ENCODE measurements at places on chromosomes 16 and 17.
A peak's percentile ranks its signal among the peaks of the same experiment; 100 is the strongest.

DNA sequence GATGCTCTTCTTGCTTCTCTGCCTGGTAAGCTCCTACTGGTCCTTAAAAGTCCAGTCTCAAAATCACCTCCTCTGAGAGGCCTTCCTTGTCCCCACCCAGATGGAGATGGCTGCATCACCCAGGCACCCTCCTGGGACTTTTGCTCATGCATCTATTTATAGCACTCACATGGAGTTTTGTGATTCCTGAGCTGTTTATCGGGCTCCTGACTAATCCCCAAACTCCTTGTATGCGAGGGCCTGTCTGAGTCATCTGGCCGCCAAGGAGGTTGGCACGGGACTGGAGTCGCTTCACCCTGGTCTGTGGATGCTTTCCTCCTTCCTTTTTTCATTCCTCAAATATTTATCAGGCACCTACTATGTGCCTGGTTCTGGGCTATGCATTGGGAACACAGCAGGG lies 2.3 kb upstream of the MAP2K3 start:
- no peak for DNase-seq

GRCh38 chr17:8162233-8162996 lies at the start of gene VAMP2:
Gene VAMP2 (minus strand): TSS chr17:8162948. CDS start chr17:8162879, 69 bp downstream.
- DNase-seq = peak; percentile 95

DNA sequence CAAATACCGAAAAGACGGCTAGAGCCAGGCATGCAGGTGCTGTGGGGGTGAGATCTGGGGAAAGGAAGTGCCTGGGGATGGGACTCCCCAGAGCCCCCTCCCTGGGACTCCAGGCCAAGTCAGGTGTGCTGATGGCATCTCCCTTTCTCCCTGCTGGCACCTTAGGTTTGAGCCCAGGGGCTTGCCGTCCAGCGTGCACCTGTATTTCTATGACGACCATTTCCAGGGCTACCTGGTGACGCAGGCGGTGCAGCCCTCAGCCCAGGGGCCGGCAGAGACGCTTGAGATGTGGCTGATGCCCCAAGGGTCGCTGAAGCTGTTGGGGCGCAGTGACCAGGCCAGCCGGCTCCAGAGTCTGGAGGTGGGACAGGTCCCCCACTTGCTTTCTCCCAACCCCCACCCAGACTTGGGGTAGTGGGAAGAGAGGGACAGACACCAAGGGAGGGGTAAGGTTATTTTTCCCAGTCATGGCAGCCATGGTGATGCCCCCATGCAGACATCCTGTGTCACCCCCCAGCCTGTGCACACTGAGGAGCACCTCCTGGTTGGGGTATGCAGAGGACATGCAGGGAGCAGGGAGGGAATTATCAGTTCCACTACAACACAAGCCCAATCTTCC lies 11.1 kb downstream of the XYLT2 start:
- no peak for DNase-seq

DNA sequence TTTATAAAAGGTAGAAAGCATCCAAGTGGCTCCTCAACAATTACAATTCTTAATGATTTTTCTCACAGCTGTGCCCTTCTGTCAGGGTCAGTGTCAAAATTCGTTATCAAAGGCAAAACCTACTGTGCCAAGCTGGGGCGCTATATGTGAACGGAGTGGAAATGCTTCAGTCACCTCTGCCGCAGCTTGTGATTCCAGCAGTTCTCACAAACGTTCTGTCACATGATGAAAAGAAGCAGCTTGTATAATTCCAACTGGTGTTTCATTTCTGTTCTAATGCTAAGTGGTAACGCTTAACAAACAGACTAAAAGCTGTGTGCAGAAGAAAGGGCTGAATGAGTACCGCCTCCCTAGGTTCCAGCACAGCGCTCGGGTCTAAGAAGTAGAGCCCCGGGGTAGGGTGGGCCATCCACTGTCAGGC lies 14.2 kb downstream of the PLD6 start:
- DNase-seq = no peak

DNA sequence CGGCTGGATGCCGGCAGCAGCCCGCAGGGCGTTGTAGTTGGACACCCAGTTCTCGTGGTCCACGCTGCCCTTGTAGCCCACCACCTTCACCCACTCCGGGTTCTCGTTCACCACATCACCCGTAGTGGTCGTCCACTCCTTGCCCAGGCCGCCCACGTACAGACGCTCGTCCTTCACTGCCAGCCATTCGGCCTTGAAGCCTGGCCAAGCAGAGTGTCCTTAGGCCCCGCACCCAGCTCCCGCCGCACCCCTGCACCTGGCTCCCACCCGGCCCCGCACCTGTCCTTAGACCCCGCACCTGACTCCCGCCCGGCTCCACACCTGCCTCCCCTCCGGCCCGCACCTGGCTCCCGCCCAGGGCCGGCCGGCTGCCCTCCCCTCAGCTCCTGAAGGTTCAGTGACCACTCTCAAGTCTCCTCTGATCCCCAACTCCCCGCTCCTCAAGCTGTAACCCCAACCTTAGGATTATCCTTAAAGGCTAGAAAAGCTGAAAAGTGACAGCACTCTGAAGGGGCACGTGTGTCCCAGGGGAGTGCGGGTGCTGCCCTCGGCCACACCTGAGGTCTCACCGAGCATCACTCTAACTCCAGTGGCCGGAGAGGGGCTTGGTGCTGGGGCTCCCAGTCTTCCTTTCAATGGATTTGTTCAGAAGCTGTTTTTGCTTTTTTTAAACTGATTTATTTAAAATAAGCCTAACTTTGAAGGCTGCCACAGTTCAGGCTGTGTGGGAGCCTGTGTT lies 14.4 kb downstream of the CANT1 start:
- DNase-seq = peak; percentile 64

GRCh38 chr16:67169642-67170167 lies 633 bp upstream of the NOL3 start:
- DNase-seq = peak; percentile 59

DNA sequence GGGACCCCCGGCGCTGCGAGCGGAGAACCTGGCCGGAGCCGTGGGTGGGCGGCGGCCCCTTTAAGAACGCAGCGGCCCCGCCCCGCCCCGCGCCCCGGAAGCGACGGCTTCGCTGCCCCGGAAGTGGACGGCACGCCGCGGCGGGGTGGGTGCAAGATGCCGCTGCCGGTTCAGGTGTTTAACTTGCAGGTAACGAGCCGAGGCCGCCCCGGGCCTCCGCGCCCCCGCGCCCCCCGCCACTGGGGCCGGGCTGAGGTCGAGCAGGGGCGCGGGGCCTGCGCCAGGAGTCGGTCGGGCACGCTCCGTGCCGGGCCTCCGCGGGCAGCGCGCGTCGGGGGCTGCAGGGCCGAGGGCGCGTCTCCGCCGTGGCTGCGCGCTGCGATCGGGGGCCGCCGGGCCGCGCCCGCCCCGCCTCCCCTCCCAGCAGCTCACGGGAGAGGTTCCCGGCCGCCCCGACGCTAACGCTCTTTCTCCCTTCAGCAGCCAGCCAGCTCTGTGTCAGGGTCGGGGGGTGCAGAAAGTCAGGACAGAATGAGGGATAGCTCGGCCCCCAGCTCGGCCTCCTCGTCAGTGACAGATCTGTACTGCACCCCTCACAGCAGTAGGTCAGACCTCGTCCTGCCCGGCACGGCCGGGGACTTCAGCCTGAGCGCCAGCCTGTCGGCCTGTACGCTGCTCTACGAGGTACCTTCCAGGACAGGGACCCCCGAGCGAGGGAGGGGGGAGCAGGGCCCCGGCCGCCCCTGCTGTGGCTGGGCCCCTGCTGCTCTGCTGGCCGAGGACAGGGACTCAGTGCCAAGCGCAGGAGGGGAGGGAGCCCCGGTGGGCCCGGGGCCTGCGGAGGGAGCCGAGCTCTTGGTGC lies at the start of the genes GPS1 and RFNG:
Gene GPS1, plus strand, starts transcription at position 123 of the 862 bp plus-strand sequence. Its CDS starts 34 bp downstream, at position 157.
Gene RFNG, minus strand, starts transcription at position 36 of the 862 bp plus-strand sequence. CDS start 45 bp downstream, outside the sequence.
- DNase-seq = peak; percentile 76

DNA sequence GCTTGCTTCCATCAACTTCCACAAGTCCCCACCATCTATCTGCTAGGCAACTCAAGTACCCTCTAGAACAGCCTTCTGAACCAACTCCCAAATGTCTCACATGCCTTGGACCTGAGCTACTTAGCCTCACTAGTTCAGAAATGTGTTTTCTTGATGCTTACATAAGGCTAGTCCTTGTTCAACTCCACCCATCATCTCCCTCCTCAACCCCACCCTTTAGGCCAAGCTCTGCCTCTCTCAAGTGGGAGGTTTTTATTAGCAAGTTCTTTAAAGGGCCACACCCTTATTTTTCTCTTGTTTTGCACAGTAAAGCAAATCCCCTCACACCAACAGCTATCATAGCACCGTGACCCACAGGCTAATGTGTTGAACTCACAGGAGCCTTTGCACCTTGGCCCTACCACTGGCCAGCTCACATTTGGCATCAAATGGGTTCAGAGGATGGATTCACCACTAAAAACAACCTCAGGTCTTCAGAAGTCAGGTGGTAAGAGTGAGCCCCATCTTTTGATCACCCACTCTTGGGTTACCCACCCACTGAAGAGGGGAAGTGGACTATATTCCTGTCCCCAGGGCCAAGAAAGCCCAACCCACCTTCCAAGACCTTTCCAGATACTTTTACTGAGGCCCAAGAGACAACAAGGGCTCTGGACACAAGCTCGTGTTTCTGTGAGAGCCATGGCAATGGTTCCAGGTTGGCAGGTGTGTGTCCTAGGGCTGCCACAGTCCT lies 12.2 kb downstream of the PIK3R5 start:
- DNase-seq = no peak

- DNase-seq = no peak
Observed at GRCh38 chr16:27566417-27566816, 16.5 kb downstream of the KATNIP start.

- DNase-seq = no peak
Observed at GRCh38 chr16:66703406-66704215, 7.1 kb upstream of the CMTM4 start.

GRCh38 chr17:76816590-76817135 lies 51.5 kb upstream of the MGAT5B start:
- DNase-seq = peak; percentile 56

- DNase-seq = peak; percentile 97
Observed at GRCh38 chr17:4986951-4987766, at the start of gene CAMTA2. Gene CAMTA2 (minus strand): TSS chr17:4987675. CDS start chr17:4986222, 1,453 bp downstream.

- no peak for DNase-seq
Observed at GRCh38 chr16:24087891-24088410, 168.2 kb upstream of the CACNG3 start.

GRCh38 chr16:81431554-81432353 lies 12.9 kb upstream of the CMIP start:
- no peak for DNase-seq

DNA sequence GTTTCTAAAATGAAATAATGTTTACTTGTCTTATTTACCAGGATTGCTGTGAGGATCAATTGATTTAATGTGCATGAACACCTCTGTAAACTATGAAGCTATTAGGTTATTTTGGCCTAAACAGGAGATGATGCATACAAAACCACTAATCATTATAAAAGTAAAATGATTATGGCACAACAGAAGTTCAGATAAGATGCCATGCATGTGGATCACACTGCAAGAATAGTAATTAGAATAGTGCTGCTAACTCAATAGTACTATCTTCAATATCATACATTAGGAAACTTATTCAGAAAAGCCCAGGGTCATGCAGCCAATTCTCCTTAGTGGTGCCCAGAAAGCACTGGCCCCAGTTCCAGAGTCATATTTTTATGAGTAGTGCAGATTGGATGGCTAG lies 66.9 kb downstream of the TMEM100 start:
- no peak for DNase-seq

DNA sequence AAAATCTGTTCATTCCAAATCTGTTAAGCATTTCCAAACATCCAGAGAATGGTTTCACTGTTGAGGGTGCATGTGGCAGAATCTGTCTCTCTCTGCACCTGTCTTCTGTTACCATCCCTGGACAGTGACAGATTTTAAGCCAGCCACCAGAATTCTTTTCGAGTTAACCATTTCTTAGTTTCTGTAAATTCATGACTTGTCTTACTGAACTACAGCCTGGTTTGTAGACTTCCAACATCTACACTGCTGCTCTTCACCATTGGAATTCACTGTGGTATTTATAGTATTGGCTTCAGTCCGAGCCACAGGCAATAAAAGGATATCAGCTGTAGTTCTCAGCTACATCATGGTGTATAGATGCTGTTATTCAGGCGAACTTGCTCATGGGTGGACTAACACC lies 47.6 kb downstream of the GOSR1 start:
- no peak for DNase-seq

DNA sequence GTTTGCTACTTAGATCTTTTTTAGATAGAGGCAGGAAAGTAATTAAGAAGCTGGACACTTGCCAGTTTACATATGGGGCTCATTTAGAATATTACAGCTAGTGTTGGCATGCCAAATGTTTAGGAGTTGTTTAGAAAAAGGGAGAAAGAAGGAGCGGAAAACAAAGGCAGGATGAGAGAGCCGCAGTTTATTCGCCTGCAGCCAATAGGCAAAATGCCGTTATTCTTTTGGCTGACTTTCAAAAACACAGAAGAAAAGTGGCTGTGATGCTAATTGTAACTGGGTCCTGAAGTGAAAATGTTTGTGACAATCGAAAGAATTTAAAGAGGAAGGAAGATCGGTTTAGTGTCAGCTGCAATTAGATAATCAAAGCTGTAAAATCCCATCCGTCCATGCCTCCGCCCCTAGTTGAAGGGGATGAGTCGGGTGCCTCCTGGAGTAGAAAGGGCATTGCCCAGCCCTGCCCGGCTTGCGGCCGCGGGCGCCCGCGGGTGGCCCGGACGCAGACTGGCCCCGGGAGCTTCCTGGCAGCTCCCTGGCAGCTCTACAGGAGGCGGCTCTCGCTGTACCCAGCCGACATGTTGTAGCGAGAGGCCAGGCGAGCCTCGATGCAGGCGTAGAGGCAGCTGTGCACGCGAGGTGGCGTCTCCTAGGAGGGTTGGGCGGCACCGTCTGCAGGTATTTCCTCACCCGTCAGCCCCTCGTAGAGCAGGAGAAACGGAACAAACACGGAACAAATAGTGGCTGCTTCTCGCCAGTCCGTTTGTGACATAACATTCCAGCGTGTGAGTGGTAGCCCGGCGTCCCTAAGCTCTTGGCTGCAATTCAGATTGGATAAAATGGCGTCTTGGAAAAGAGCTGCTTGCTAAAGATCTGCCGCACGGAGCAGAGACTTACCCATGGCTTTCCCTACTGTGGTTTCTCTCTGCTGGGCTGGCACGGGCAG lies 82.2 kb downstream of the TNRC6C start:
- peak; percentile 88 for DNase-seq

- DNase-seq = no peak
Observed at GRCh38 chr16:54107583-54108202, 178.9 kb downstream of the IRX3 start.

DNA sequence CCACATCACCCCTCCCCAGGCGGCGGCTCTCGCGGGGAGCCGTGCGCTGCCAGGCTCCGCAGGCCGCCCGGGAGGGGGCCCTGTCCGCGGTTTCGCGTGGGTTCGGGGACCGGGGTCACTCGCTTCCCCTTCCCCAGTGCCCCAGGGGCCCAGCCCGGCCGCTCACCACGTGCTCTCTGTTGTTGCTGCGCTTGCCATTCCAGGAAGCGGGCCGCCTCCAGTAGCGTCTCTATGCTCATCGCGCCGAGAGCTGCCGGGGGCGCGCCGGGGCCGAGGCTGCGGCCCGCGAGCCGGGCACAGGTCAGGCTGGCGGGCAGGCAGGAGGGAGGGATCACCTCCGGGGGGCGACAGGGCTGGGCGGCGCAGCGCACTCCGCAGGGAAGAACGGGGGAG lies 390 bp downstream of the MNT start:
- no peak for DNase-seq

DNA sequence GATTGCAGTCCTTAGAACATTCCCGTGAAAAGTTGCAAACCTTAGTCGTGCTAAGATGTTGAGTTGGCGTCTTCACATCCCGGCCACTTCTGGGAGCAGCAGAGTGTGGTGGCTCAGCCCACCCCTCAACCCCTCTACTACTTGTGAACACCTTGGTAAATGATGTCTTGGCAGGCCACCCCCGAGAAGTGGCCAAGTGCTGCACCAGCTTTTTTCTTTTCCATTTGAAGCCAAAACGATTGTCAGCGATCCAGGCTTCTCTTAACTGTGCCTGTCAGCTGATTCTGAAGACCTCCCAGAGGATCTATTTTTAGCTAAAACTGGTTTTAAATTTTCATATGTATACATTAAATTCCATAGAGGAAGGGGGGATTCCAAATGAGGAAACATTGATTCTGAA lies 247.5 kb downstream of the CDH13 start:
- no peak for DNase-seq

All from right cardiac atrium (tissue), 5 donors.